ENCODE measurements at places on chromosomes 12 and 14.

- DNase-seq, result no peak
Observed at GRCh38 chr14:98176892-98177291, 1095.1 kb downstream of the BCL11B start.

GRCh38 chr14:100010679-100011078 lies 54.5 kb upstream of the EVL start:
- no peak for DNase-seq

GRCh38 chr12:5433845-5434646 lies 2.1 kb downstream of the NTF3 start:
- no peak for DNase-seq

DNA sequence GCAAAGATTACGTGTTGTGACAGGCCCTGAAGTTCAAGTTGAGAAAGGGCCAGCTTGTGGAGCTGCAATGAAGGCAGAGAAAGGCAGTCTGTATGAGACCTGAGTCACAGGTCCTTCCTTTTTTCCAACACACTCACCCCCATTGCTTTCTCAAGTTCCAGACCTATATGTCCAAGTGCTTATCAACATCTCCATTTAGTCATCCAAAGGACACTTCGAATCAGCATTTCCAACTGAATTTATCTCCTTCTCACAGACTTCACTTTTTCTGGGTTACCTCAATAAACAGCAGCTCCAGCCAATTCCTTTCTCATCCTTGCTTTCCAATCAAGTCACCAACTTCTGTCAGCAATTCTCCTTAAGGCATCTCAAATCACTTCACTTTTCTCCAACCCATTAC lies 56.4 kb upstream of the KIF21A start:
- DNase-seq, result peak; percentile 16

- DNase-seq, result no peak
Observed at GRCh38 chr12:92444763-92445162, 258.0 kb upstream of the PLEKHG7 start.

GRCh38 chr14:57382283-57382682 lies 8.1 kb upstream of the NAA30 start:
- peak; percentile 86 for DNase-seq

DNA sequence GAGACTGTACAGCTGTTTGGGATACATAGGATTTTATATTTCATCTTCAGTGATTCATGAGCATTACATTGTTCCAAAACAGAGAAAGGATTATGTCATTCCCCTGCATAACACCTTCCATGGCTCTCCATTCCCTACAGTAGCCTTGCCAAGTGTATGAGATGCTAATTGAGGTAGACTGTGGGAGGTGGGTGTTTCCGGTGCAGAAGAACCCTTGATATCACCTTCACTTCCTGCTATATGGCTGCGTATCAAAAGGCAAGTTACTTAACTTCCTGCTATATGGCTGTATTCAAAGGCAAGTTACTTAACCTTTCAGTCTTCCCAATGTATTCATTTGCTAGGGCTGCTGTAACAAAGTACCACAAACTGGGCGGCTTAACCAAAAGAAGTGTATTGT lies 11.2 kb downstream of the FAR2 start:
- no peak for DNase-seq

GRCh38 chr14:103122585-103122946 lies 695 bp upstream of the TNFAIP2 start:
- no peak for DNase-seq

GRCh38 chr12:131862084-131862441 lies 32.4 kb upstream of the ULK1 start:
- DNase-seq, result no peak

DNA sequence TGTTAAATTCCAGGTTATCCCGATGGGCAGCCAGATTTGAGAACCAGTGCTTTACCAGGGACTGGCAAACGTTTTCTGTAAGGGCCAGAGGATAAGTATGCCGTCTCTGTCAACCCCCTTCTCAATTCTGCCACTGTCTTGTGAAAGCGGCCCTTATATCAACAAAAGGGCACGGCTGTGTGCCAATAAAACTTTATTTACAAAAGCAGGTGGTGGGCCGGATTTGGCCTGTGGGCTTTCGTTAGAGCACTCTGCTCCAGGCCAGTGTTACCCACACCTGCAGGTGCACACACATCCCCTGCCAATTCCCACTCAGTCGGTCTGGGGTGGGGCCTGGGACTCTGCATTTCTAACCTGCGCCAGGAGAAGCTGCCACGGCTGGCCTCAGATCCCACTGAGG lies 111.2 kb downstream of the RFLNA start:
- no peak for DNase-seq

- no peak for DNase-seq
Observed at GRCh38 chr14:100305324-100306100, 732 bp downstream of the SLC25A29 start.

Measured in amniotic epithelial cell (primary cell).